Caki2 (cell line): ENCODE measurements at places on chromosomes 7 and 10.

- DNase-seq = peak; percentile 14
Measured at GRCh38 chr7:113550966-113551365, 367.8 kb downstream of the PPP1R3A start.

- DNase-seq = no peak
Measured at GRCh38 chr10:75062506-75063299, 48.8 kb upstream of the SAMD8 start.

DNA sequence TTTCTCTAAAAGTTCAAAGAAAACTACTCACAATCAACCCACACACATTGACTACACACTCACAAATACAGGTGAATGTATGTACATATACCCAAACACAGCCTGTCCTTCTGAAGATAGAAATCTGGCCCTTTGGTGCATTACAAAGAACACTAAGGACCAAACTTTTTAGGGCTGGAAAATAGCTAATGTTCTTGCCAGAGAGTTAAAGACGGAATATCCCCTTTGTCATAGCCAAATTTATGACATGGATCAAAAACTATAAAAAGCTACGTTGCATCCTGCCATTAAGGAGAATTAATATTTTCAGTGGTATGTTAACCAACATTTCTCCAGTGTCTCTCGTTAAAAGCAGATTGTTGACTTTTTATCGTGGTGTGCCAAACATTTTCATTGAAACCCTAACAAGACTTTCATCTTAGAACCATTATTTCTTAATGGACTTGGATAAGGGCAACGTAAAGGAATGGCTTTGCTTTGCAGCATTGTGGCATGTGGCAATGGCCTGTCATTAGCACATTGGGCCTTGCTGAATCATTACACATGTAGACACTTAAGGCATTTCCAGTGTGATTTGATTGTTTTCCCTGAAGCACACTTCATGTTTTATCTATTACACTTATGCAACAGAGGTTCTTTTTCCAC lies 150.9 kb upstream of the MEOX2 start:
- DNase-seq = no peak

DNA sequence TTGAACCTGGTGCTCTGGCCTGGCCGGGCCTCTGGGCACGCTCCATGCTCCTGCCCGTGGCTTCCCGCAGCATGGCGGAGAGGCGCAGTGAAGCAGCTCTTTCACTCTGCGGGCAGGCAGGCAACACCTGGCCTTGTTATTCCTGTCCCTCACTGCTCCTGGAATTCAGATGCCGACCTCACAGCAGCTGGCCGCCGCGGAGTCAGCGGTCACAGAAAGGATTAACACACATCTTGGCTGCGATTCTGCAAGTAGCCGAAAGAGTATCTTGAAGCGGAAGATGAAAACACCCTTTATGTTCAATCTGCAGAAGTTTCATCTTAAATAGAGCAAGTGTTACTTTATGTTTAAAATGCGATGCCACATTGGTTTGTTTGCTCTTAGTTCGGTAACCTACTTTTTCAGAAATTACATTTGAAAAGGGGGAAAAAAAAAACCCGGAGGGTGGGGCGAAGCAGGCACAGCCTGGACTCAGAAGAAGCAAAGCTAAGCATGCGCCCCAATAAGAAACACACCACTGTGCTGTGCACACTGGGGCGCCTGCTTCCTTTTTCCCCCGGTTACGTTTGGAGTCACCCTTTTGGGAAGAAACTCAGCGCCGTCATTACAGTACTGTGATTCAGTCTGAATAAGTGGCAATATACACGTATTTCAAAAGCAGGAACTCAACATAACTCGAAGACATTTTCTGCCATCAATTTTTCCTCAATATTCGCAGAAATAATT lies 42.3 kb downstream of the BRI3 start:
- no peak for DNase-seq

- DNase-seq = peak; percentile 9
Measured at GRCh38 chr7:3760651-3761050, 459.6 kb downstream of the SDK1 start.

GRCh38 chr7:125878235-125878956 lies 948.8 kb upstream of the POT1 start:
- DNase-seq = no peak

GRCh38 chr10:20115894-20116293 lies 299.7 kb downstream of the PLXDC2 start:
- no peak for DNase-seq

DNA sequence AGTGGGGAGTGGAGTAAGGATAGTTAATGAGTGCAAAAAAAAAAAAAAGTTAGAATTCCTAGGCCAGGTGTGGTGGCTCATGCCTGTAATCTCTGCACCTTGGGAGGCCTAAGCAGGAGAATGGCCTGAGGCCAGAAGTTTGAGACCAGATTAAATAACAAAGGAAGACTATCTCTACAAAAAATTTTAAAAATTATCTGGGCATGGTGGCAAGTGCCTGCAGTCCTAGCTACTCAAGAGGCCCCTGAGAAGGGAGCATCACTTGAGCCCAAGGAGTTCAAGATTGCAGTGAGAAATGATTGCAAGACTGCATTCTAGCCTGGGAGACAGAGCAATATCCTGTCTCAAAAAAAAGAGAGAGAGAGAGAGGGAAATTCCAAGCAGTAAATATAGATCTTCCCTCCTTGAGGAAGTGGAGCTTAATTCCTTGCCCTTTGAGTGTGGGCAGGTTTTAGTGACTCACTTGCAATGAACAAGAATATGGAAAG lies 19.5 kb upstream of the CSTF2T start:
- peak; percentile 25 for DNase-seq

DNA sequence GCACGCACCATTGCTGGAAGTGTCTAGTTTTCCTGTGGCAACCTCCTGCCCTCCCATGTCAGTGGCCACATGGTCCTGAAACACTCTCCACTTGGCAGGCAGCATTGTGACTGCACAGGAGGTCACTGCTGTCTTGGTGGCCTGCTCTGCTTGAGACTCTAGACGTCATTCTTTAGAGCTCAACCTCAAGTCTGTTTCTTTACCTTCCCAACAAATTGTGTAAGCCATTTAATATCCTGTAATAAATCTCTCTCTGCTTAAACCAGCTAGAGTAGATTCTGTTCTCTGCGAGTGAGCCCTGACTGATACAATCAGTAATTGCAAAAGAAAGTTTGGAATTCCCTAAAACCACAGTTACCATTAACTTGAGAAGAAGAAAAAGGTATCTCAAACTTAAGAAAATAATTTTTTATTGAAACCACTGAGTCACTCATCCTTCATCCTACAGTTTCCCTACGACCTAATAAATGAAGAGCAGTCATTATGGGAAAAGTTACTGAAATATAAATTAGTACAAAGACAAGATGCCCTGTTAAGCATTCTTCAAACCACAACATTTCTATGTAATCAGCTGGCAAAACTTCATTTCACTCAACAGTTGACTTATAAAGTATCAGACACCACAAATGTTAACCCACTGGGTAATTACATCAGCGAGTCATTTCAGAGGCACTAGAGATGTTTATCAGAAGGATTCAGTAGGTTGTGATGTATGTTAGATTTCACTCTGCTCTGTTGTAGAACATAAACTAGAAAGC lies 18.0 kb downstream of the SLC25A13 start:
- peak; percentile 96 for DNase-seq
